Left lung (tissue), 14 donors: ENCODE measurements at places on chromosomes 3 and 15. TPM values are rescaled to one million over a fixed set of nuclear protein-coding genes. Genes with fewer than 3 reads are reported as not detected.

- H3K27ac ChIP-seq, result no peak overlapping the region
- DNase-seq, result no peak
- no peaks in the 10 kb centered on the region for H3K27me3 ChIP-seq
These were observed 713.7 kb upstream of the SEMA6D start for GRCh38 chr15:47003568-47003967.

DNA sequence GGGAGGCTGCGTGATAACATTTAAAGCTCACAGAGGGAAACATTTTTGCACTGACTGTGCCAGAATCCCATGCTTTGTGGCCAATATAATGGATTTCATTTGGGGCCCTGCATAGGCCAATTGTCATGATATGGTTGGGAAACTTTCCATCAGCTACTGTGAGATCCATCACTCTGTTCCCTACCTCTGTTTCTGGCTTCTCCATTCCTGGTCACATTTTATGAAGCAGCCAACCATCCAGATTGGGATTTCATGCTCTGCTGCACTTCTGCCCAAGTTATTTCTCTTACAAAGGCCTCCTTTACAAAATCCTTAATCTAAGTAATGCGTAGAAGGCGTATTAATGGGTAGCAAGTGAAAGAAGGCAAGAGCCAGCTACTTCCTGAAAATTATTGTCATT is 221.1 kb downstream of the LRTM1 start:
- DNase-seq, result no peak
- H3K27ac ChIP-seq, result no peak overlapping the region
- H3K27me3 ChIP-seq, result no peaks in the 10 kb centered on the region
- H3K36me3 ChIP-seq, result no peaks in the 10 kb centered on the region

- no peak for DNase-seq
- H3K4me3 ChIP-seq, result no peak overlapping the region
- no peaks in the 10 kb centered on the region for H3K27me3 ChIP-seq
- H3K36me3 ChIP-seq, result no peaks in the 10 kb centered on the region
These were observed 32.7 kb downstream of the CRABP1 start for GRCh38 chr15:78372880-78373279.

GRCh38 chr15:78910271-78910670 is 34.6 kb downstream of the CTSH start:
- H3K27me3 ChIP-seq, result no peaks in the 10 kb centered on the region
- no peaks in the 10 kb centered on the region for H3K36me3 ChIP-seq
- H3K4me3 ChIP-seq, result no peak overlapping the region
- H3K4me1 ChIP-seq, result peaks cover 74% of the 10 kb centered on the region
- DNase-seq, result no peak
- no peak overlapping the region for H3K27ac ChIP-seq

DNA sequence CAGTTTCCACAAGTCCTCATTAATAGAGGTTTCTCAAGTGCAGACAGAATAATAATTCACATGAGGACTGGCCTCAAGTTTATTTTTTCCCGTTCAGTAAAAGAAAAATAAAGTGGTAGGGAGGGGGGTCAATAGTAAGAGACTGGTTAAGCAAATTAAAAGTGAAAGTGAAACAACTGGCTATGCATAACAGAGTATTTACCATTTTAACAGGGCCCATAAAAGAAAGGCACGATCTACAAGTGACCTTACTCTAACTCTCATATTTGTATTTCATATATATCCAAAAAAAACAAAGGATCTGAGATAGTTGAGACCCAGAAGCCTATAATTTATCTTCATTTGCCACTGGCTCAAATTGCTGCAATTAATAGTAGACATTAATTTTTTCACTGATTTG is 686.3 kb downstream of the NTRK3 start:
- no peaks in the 10 kb centered on the region for H3K4me1 ChIP-seq
- no peaks in the 10 kb centered on the region for H3K36me3 ChIP-seq
- no peak overlapping the region for H3K4me3 ChIP-seq
- no peak overlapping the region for H3K27ac ChIP-seq

- H3K4me1 ChIP-seq, result peaks cover 72% of the 10 kb centered on the region
- H3K27me3 ChIP-seq, result no peaks in the 10 kb centered on the region
- H3K4me3 ChIP-seq, result no peak overlapping the region
- no peak for DNase-seq
- H3K36me3 ChIP-seq, result no peaks in the 10 kb centered on the region
- H3K27ac ChIP-seq, result no peak overlapping the region
These were observed 6.1 kb downstream of the PEAK1 start for GRCh38 chr15:77413699-77414349.

- H3K36me3 ChIP-seq, result no peaks in the 10 kb centered on the region
- DNase-seq, result no peak
- H3K4me1 ChIP-seq, result no peaks in the 10 kb centered on the region
- H3K4me3 ChIP-seq, result no peak overlapping the region
- H3K27ac ChIP-seq, result no peak overlapping the region
These were observed 217.5 kb upstream of the RASGRP1 start for GRCh38 chr15:38782156-38782555.

DNA sequence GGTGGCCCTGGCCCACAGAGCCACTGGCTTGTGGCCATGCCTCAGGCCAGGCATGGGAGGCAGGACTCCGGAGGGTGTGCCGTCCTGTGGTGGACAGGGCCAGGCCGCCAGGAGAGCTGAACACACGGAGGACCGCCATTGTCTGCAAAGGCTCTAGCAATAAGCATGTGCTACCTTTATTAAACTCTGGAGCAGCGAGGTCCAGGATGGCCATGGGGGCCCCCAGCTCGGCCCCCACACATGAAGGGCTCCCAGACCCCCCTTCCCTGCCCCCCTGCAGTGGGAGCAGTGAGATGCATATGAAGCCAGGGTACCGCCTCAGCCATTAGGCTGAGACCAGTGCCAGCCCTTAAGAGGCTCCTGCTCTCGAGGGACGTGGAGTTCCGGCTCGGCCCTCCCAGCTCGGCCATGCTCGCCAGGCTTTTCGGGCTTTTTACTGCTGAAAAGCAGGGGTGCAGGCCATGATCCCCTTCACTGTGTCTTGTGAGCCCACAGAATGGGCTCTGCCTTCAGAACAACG is 2.7 kb downstream of the AMIGO3 start:
- no peak overlapping the region for H3K4me3 ChIP-seq
- no peak overlapping the region for H3K27ac ChIP-seq
- H3K36me3 ChIP-seq, result no peaks in the 10 kb centered on the region
- H3K27me3 ChIP-seq, result no peaks in the 10 kb centered on the region
- peaks cover 8% of the 10 kb centered on the region for H3K4me1 ChIP-seq

DNA sequence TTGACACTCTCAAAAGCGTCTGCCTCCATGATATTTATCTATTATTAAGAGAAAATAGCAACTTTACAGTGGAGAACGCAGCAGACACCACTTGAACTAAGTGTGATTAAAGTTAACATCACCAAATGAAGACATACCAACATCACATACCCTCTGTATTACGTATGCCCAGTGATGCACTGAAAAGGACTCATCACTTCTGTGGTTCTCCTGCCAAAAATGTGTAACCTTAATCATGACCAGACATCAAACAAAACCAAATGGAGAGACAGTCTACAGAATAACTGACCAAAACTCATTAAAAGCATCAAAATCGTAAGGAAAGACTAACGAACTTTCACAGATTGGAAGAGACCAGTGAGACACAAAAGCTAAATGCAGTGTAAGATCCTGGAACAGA is 103.2 kb downstream of the PPP2R3A start:
- H3K4me3 ChIP-seq, result no peak overlapping the region
- no peak for DNase-seq
- H3K36me3 ChIP-seq, result peaks cover 7% of the 10 kb centered on the region
- no peak overlapping the region for H3K27ac ChIP-seq
- H3K27me3 ChIP-seq, result no peaks in the 10 kb centered on the region
- peaks cover 6% of the 10 kb centered on the region for H3K4me1 ChIP-seq

- H3K27ac ChIP-seq, result no peak overlapping the region
- no peak overlapping the region for H3K4me3 ChIP-seq
- no peaks in the 10 kb centered on the region for H3K27me3 ChIP-seq
- no peak for DNase-seq
- no peaks in the 10 kb centered on the region for H3K36me3 ChIP-seq
These were observed 880.1 kb downstream of the CADM2 start for GRCh38 chr3:85838921-85839320.

- no peaks in the 10 kb centered on the region for H3K36me3 ChIP-seq
- H3K27ac ChIP-seq, result no peak overlapping the region
- peak; percentile 67 for DNase-seq
- H3K4me1 ChIP-seq, result no peaks in the 10 kb centered on the region
These were observed 365.6 kb downstream of the MAGI1 start for GRCh38 chr3:65672871-65673815.

GRCh38 chr3:28292622-28293021 is 51.2 kb downstream of the CMC1 start:
- no peaks in the 10 kb centered on the region for H3K36me3 ChIP-seq
- H3K4me3 ChIP-seq, result no peak overlapping the region
- no peak overlapping the region for H3K27ac ChIP-seq
- peaks cover 12% of the 10 kb centered on the region for H3K4me1 ChIP-seq
- H3K27me3 ChIP-seq, result no peaks in the 10 kb centered on the region

DNA sequence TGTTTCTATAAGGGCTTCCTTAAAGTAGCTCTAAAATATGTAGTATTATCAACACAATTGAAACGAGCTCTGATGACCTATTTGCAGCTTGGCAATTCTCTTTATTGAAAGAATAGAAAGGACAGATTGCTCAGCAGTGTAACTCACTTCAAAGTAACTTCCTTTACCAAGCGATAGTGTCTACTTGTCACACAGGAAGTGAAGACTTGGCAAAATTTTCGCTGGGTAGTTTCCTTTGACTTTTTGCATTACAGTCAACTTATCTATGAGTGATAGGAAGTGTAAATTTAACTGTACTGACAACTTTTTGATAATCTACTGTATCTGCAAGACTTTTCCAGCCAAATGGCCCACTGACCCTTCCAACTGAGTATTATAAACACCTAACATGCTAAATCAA is 22.8 kb downstream of the SLC9A9 start:
- no peaks in the 10 kb centered on the region for H3K36me3 ChIP-seq
- no peak for DNase-seq
- peaks cover 62% of the 10 kb centered on the region for H3K4me1 ChIP-seq
- H3K27ac ChIP-seq, result peak overlapping the region; percentile 13

DNA sequence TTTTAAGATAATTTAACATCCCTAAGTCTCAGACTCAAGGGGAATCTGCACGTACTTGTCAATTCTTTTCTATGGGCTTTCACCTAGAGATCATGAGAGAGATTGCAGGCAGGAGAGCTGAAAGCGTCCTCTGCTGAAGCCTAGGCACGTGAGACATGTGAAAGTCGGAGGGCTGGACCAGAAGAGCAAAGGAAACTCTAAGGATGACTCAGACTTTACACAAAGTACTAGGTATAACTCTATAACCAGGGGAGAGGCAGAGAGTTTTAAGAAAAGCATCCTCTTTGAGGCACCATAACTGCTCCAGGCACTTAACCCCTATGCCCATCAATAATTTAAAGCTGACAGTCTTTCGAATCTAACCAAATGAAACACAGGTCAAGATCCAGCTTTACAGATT is 436.6 kb downstream of the VGLL3 start:
- H3K36me3 ChIP-seq, result no peaks in the 10 kb centered on the region
- no peak overlapping the region for H3K4me3 ChIP-seq
- DNase-seq, result no peak
- H3K4me1 ChIP-seq, result no peaks in the 10 kb centered on the region
- no peak overlapping the region for H3K27ac ChIP-seq

DNA sequence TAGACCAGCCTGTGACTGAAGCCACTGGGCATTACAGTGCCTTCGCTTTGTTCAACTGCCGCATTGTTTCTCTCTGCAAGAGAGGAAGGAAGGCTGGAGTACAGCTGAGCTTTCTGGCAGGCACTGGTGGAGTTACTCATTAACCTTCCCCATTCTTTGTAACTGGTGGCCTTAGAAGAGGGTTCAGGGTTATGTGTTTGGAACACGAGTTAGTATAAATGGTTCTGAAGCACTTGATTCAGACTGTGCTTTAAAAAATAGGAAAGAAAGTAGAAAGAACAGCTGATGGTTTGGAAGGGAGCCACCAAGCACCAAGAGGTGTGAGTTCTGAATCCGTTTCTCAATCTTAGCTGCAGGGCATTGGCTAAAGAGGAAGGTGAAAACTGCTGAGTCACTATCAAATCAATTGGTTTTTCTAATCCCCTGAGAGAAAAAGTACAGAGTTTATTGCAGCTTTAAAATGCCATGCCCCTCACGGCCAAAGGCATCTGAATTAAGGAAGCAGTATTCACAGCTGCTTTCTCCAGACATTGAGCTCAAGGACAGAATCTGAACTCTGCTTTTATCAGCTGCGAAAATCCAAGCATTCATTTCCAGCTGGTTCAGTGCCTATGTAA is 3.6 kb downstream of the HGD start:
- H3K27me3 ChIP-seq, result no peaks in the 10 kb centered on the region
- no peak for DNase-seq
- peaks cover 16% of the 10 kb centered on the region for H3K4me1 ChIP-seq
- peak overlapping the region; percentile 55 for H3K27ac ChIP-seq
- H3K36me3 ChIP-seq, result no peaks in the 10 kb centered on the region
- H3K4me3 ChIP-seq, result no peak overlapping the region

DNA sequence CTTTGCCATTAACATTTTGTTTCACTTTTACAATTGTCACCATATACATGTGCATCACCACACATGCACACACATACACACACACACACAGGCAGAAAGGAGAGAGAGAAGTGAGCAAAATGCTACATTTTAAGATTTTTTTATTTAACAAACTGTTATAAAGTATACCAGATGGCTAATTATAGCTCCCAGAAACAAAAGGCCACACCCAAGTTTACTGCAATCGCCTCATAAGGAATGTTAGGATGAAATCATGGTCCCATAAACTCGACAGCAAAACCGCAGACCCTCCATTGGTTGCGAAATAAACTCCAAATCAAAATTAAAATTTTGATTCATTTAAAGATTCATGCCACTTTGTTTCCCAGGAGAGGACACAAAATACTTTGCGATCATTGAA is 16.1 kb upstream of the C15orf61 start:
- no peak overlapping the region for H3K4me3 ChIP-seq
- H3K27ac ChIP-seq, result no peak overlapping the region
- peaks cover 18% of the 10 kb centered on the region for H3K4me1 ChIP-seq
- no peaks in the 10 kb centered on the region for H3K36me3 ChIP-seq
- DNase-seq, result no peak
- H3K27me3 ChIP-seq, result no peaks in the 10 kb centered on the region

DNA sequence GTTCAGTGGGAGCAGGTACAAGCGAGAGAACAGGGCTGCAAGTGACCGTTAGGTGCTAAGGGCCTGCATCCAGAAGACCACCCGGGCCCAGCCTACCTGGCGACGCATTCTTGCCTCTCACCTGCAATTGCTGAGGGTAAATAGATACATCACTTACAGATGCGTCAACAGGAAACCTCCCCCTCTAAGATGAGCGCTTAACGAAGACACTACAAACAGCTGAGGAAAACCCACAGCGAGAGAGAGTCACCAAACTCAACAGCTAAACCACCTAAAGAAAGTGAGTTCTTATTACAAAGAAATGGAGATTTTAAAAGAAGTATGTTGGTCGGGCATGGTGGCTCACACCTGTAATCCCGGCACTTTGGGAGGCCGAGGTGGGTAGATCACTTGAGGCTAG is 157.9 kb downstream of the CHSY1 start:
- peaks cover 26% of the 10 kb centered on the region for H3K4me1 ChIP-seq
- DNase-seq, result no peak
- no peaks in the 10 kb centered on the region for H3K36me3 ChIP-seq
- H3K4me3 ChIP-seq, result no peak overlapping the region
- no peak overlapping the region for H3K27ac ChIP-seq

The MUC4 gene
- total RNA-seq, result 12.8 TPM

The EOMES gene
- total RNA-seq, result 0.26 TPM

The PSMA4 gene
- 143 TPM for total RNA-seq

The TM4SF18 gene
- 8.5 TPM for total RNA-seq

The GHSR gene
- total RNA-seq, result not detected

The ZBTB20 gene
- total RNA-seq, result 63.5 TPM
